ENCODE measurements at places on chromosomes 3 and 15.
A peak's percentile ranks its signal among the peaks of the same experiment; 100 is the strongest.

DNA sequence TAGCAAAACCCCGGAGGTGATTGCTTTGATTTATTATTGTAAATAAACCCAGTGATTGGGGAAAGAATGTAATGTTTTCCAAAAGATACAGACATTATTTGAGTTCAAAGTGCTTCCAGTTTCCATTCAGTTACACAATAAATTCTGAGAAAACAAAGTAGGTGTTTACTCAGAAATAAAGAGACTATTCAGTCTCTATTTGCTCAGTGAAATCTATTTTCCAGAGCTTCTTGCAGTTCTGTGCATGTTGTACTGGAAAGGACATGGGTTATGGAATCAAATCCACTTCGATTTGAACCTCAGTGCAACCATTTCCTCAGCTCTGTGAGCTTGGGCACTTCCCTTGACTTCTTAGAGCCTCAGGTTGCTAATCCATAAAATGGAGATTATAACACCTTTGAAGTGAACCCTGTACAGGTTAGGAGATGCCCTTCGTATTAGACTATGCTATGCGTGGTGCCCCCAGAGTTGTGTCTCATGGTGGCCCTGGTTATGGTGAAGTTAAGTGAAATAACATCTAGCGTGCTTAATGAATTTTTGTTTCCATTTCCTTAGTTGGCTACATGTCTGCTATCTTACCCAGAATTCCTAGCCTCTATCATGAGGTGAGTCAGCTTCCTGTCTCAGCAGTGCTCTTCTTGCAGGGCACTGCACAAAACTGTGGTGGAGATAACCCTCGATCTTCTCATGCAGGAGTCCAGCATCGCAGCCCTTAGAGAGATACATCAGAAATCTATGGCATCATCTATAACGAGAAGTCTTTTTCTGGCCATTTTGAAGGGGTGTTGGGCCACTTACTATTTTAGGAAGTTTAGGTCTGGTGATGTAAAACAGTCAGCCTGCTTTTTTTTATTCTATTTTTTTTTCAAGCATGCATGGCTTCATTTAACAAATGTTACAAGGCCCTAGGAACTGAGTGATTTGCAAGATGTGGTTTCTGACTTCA is 97.7 kb downstream of the RPL39L start:
- H3K36me3 ChIP-seq: peaks cover 28% of the 10 kb centered on the region
- H3K4me3 ChIP-seq: no peak overlapping the region
- H3K27me3 ChIP-seq: no peaks in the 10 kb centered on the region
- H3K27ac ChIP-seq: peak overlapping the region; percentile 51
- DNase-seq: no peak

DNA sequence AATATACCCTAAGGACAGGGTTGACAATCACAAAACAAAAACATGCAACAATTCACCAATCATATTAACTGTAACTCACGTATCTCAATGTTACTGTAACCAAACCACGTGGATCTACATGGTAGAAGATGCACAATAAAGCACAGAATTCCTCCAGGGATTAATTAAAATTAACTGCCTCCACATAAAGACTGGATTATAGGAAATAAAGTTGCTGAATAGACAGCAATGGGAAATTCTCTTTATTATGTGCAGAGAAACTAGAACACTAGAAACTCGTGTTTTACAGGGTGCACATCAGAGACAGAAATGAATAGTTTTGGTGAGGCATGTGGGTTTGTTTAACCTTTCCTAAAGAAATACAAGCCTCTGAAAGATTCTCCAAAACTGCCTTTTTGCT is 696.3 kb downstream of the EPHA3 start:
- H3K36me3 ChIP-seq: no peaks in the 10 kb centered on the region
- no peak overlapping the region for H3K4me3 ChIP-seq
- H3K27me3 ChIP-seq: no peaks in the 10 kb centered on the region
- no peak for DNase-seq
- no peaks in the 10 kb centered on the region for H3K4me1 ChIP-seq

DNA sequence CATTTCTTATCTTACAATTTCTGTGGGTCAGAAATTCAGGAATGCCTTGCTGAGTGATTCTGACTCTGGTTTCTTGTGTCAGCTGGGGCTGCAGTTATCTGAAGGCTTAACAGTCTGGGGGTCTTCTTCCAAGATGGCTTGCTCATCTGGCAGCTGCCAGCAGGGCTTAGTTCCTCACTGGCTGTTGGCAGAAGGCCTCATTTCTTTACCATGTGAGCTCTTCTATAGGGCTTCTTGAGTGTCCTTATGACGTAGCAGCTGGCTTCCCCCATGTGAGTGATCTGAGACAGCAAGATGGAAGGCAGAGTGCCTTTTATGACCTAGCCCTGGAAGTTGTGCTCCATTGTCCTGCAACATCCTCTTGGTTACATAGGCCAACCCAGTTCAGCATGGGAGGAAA is 82.0 kb upstream of the PDZRN3 start:
- H3K27ac ChIP-seq: no peak overlapping the region
- no peaks in the 10 kb centered on the region for H3K27me3 ChIP-seq
- DNase-seq: no peak
- no peaks in the 10 kb centered on the region for H3K4me1 ChIP-seq
- H3K36me3 ChIP-seq: no peaks in the 10 kb centered on the region

DNA sequence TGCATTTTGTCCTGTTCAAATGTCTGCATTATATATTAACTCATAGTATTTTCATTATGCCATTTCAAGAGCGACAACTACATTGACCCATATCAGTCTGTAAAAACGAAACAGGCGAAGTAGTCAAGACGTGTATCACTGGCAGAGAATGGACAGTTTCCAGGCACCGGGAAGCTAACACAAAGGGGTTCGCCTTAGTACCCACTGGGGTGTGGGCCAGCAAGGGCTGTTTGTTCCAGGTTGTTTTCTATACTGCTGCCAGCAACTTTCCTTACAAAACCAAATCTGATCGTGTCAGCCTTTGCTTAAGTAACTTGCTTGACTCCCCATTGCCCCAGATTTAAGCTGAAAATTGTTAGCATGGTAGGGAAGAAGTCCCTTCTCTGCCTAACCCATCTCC is 87.1 kb downstream of the CGNL1 start:
- H3K4me1 ChIP-seq: peaks cover 2% of the 10 kb centered on the region
- no peak for DNase-seq
- H3K36me3 ChIP-seq: peaks cover 9% of the 10 kb centered on the region
- H3K27me3 ChIP-seq: no peaks in the 10 kb centered on the region

GRCh38 chr3:16103472-16103871 is 71.0 kb upstream of the GALNT15 start:
- H3K27me3 ChIP-seq: no peaks in the 10 kb centered on the region
- no peaks in the 10 kb centered on the region for H3K36me3 ChIP-seq
- no peak overlapping the region for H3K4me3 ChIP-seq
- H3K4me1 ChIP-seq: no peaks in the 10 kb centered on the region
- no peak for DNase-seq
- peak overlapping the region; percentile 19 for H3K27ac ChIP-seq

GRCh38 chr3:73399666-73400253 is 225.0 kb downstream of the PDZRN3 start:
- no peaks in the 10 kb centered on the region for H3K27me3 ChIP-seq
- H3K4me1 ChIP-seq: peaks cover 7% of the 10 kb centered on the region
- H3K36me3 ChIP-seq: no peaks in the 10 kb centered on the region
- DNase-seq: no peak
- H3K27ac ChIP-seq: no peak overlapping the region
